ENCODE measurements at places on chromosomes 1 and 21.

DNA sequence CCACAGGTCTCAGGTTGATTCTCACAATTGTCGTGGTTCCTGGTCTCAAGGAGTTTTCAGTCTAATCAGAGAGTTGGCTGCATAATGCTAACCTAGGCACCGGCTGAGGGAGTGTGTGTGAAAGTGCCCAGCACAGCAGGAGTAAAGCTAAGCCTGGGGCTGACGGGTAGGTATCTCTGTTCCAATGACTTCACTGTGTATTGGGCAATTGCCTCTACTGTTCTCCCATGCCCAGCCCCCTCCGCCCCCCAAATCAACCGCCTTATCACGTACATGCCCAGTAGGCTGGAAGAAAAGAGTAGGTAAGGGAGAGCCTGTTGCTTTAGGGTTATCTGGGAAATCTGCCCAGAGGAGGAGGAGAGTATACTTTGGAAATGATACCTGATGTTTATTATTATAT is 54.7 kb downstream of the MRPS6 start:
- no peak for DNase-seq

DNA sequence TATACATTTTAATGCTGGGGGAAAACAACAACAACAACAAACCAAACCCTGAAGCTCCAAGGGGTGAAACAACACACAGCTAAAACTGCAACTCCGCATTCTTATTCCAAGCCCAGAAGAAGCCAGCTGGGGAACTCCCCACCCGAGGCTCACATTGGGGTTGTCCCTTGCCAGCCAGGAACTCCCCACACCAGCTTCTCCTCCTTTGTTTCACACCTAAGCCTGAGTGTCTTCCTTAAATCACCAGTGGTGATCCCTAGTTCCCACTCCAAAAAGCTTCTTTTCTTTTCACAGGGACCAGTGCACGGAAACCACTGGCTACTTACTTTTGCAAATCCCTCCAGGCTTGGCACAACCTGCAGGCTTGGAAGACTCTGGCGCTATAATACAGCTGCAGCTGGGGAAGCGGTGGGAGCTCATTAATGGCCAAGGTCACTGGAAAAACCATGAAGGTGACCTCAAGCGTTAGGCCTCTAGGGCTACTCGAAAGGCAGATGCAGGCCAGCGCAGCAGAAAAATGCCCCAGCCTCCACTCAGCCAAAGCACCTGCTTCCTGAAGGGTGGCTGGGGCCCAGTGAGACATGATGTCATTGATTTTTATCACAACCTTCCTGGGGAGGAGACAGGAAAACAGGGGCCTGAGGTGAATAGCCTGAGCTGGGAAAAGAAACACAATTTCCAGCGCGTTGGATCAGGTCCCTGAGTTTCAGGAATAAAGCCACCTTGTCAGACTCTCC is 40.1 kb downstream of the TLR5 start:
- DNase-seq = no peak

DNA sequence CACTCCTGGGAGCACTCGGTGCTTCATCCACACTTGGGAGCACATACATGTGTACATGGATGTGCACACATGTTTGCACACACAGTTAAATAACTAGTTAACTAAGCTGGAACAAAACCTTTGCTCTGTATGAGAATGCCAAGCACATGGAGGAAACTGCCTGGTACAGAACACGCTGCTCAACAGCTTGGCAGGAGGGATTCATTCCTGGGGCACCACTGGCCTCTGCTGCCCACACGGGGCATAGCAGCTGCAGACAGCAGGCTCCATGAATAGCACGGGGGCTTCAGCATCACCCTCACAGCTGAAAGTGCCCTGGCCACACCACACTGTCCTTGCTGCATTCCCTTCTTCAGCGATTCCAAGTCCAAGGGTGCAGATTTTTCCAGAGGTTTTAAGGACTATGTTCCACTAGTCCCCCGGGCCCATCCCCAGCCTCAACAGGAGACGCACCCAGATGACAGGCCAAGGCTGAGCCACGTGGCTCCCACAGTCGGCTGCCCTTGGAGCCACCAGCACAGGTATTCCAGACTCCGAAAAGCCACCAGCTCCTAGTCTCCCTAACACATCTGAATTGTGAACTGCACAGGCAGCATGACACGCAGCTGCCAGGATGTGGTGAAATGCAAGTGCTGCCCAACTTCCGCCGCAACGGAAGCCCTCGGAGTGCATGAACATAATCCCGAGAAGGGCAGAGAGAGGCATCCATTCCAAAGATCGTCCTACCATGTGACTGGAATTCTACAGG is 16.9 kb downstream of the NPHP4 start:
- peak; percentile 79 for DNase-seq

GRCh38 chr1:171152549-171152948 is 32.6 kb upstream of the FMO2 start:
- DNase-seq = no peak

GRCh38 chr1:151246786-151247185 is 7.7 kb upstream of the PSMD4 start:
- no peak for DNase-seq

GRCh38 chr1:234927312-234927970 is 201.2 kb downstream of the TOMM20 start:
- DNase-seq = no peak

- no peak for DNase-seq
These were observed 6.5 kb downstream of the ACTRT2 start for GRCh38 chr1:3027611-3028371.

DNA sequence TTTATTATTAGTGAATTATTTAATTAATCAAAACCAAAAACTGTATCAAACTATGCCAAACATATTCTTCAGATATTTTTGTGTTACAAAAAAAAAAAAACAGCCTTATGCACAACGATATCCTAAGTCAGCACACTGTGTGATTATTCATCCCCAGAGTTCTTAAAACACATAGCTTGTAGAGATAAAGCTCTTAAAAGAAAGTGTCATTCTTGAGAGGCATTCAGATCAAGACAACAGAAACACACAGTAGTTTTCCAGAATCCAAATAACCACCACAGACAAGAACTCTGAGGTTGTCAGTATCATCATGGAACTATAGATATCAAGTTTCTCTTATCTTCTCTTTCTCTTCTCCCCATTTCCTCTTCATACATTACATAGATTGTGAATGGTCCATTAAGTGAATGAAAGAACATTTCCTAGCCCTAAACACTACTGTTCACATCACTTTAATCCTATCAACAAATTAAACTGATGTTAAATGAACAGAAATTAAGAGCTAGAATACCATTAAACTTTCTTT is 13.5 kb downstream of the ZZZ3 start:
- DNase-seq = no peak

DNA sequence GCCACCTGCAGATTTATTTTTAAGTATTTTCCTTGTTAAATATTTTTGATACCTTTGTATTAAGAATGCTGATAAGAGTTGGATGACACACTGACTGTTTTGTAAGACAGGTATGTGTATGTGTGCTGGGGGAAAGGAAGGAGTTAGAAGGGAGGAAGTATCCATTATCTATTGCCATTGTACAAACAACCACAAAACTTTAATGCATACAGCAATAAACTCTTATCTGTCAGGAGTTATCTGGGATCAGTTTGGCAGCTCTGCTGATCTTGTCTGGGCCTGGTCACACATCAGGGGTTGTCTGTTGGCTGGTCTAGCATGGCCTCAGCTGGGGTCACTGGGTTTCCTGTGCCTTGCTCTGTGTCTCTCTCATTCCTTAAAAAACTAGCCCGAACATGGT is 423.9 kb upstream of the USP24 start:
- no peak for DNase-seq

DNA sequence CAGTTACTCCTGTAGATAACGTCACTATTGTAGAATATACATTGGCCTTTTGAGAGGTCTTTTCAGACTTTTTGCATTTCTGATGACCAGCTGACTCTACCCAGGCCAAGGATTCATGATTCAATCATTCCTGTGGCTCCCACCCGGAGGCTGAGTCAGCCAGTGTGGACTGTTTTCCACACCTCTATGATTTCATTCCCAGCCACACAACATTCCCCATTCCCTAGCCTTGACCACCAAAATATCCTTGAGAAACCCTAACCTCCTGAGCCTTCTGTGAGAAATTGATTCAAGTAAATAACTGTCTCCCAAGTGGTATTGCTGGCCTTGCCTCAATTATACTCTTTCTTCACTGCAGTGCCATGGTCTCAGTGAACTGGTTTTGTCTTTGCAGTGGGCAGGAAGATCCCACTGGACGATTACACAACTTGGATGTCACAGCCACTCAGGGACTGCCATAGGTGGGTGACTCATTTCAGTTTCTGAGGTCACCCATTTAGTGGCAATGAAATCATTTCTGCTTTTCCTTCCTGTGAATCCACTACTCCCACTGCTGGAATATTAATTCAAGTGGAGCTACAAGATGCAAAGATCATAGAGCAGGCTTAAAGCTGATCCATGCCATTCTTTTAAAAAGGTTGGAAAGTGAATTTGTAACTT is 518.6 kb upstream of the ZP4 start:
- no peak for DNase-seq

GRCh38 chr1:18134324-18135046 is 26.9 kb downstream of the IGSF21 start:
- no peak for DNase-seq

DNA sequence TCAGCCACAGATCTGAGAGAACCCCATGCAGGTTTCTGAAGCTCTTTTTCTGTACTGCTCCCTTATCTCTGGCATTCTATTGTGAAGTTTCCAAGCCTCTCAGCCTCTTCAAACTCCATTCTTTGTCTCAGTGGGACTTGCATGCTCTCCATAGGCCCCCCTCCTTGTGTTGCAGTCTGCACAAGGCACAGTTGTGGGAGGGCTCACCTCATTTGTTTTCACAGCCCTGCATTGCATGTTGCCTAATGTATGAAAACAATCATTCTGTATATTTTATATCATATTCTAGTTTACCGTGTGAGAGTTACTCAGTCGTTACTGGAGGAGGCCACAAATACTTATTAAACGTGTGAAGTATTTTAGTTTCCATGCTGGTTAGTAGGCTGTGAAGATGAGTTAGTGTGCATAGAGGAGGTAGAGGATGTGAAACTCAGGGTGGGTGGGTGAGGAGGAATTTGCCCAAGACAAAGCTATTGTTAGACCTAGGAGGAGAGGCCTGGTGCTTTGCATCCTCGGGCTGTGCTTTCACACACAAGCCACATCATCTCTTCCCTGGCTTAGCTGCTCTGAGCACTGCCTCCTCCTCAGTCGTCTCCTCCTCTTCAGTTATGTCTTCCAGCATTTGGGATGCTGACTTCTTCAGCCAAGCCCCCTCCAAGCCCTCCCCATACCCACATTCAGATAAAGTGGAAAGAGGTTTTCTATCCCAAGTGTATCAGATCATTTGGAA is 7.8 kb upstream of the CHI3L2 start:
- DNase-seq = no peak

GRCh38 chr1:184164536-184164935 is 113.0 kb downstream of the TSEN15 start:
- no peak for DNase-seq

DNA sequence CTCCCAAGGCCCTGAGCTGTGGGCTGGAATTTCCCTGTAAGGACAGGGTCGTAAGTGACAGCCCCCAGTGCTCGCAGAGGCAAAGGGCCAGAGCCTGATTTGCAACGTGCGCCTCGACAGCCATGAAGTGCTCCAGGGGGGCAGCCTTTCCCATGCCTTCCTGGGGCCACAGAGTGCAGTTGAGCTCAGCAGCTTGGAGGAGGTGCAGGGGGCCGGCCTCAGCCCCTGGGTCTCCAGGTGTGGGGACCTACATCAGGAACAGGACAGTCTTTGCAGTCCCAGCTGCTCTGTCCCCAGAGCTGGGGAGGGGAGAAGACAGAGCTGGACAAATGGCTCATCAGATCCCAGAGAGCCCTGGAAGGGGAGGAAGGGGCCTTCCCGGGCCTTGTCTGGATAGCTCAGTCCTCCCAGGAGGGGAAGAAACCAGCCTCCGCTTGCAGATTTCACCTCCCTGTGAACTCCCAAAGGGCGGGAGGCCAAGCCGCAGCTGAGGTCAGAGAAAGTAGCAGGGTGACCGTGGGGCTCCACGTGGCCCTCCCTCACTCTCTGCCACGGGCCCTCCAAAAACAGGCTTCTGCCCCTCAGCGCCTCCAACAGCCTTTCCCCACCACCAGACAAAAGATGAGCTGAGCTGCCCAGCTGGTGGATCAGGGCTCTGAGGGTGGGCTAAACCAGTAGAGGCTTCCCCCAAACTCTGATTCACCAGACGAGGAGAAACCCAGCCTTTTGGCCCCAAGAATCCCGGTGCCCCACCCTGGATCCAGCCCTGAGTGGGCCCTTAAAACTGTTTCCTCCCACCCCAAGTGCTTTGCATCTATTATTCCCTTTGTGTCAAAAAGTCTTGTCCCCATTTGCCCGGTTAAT is 76.5 kb downstream of the DHRS3 start:
- no peak for DNase-seq

DNA sequence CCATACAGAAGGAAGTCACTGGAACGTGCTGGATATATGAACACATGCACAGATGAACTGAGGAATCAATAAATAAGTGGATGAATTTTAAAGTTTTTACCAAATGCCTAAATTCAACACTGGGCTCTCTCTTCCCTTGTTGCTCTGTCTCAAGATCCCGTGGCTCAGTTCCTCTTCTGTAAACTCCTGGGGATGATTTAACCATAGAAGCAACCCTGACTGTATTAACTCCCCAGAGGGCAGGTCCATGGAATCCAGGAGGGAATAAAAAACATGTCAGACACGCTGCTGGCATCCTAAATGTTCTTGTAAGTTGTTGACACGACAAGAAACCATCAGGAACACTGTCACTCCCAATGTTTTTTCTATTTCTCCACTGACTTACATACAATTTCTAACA is 45.3 kb upstream of the GPR157 start:
- DNase-seq = no peak

DNA sequence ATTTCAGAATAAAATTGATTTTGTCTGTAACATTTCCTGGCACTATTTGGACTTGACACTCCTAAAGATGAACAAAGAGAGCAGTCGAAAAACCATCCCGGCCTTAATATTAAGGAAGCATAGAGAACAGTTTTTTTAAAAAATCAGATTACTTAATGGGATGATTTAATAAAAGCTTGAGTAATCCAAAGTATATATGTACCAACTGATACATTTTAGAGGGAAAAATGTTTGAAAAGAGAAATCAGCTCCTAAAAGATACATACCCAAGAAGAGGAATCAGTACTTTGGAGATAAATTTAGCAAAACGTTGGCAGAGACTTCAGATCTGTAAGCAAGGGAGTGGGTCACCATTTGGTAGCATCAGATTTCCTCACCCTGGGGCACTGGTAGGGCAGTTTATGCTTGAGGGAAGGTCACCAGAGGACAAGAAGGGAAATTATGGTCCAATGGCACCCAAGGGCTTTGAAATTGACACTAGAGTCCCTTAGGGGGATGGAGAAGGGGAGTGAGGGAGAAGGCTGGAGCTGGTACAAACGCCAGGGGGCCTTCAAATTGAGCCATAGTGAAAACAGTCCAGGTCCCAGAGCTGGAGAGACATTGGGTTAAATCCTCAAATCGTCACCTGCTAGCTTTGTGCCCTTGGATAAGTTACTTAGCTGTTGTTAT is 5.9 kb downstream of the SLAMF7 start:
- no peak for DNase-seq

GRCh38 chr1:8844501-8845006 is 27.1 kb upstream of the RERE start:
- DNase-seq = no peak

DNA sequence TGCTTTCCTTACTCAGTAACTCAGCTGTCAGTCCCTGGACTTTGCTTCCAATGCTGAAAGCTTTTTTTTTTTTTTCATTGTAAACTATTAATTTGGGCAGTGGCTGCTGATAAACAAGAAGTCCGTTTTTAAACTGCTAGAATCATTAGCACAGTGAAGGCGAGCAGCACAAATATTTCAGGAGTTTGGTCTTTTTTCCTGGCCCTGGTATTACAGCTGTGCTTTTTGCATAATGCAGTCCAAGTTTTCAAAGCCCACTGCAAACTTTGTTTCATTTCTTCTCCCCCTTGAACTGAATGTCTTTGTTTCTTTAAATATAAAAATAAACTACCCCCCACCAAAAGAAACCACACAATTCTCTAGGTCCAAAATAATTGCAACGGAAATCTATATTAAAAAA is 6.6 kb downstream of the GLIS1 start:
- no peak for DNase-seq

All from Right ventricle myocardium inferior (tissue), 1 donor.